Cardiac muscle cell (in vitro differentiated cells and primary cell): ENCODE measurements at places on chromosomes 1 and 21. TPM values are rescaled to one million over a fixed set of nuclear protein-coding genes. Genes with fewer than 3 reads are reported as not detected.

DNA sequence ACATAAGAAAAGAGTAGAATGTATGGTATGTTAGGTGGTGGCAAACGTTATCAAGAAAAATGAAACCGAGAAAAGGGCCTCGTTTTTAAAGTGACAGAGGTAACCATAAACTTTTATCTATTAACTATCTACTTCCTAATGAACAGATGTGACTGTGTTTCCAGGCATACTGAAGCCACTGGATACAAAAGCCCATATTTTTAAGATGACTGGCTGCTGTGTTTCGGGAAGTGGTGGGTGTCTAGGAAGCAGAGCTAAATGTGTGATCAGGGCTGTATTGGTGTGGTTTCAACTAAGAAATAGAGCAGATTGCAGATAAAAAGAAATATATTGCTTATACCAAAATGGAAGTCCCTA lies 71.8 kb downstream of the CHRM3 start:
- no peak for DNase-seq

DNA sequence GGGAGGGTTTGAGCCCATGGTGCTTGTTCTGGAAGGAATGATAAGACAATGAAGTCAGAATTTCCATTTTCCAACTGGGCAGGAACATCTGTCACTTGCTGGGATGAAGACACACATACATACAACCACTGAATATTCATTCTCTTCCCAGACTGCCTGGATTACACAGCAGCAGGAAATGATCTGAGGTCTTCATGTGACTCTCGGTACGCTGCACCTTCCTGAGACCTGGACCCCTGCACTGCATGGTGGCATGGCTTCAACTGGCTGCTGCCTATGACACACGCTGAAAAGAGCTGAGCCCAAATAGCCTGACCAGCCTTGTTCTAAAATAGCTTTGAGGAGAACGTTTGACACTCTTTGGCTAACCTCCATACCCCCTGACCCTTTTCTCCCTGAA lies 150.6 kb downstream of the GABPA start:
- no peak for DNase-seq

- DNase-seq, result peak; percentile 81
Measured at GRCh38 chr1:46735708-46736324, 16.9 kb upstream of the EFCAB14 start.

- DNase-seq, result peak; percentile 18
Measured at GRCh38 chr1:246724731-246725095, 504 bp downstream of the SCCPDH start.

Gene TEKT2
- 0.95 and 3.8 TPM in 2 replicates for polyA plus RNA-seq
